Right lobe of liver (tissue), 6 donors: ENCODE measurements at places on chromosomes 13 and 19.

DNA sequence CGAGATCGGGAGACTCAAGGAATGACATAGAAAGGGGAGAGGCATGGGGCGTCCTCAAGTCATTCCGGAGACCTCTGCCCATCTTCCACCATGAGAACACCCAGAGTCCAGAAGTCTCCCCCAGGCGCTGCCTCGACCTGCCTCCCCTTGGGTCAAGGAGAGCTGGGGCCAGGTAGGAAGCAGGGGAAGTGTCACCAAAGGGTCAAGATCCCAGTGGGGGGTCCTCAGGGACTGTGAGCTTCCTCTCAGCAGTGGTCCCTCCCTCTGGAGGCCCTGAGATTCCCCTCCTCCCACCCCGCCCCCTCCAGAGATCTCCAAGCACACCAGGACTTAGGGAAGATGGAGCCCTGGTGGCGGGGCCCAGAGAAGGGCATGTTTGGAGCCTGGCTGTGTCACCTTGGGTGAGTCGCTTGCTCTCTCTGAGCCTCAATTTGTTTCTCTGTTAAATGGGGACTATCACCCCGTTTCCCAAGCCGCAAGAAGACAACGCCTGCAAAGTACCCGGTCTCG, 919 bp downstream of the DACT3 start:
- no peak for DNase-seq

DNA sequence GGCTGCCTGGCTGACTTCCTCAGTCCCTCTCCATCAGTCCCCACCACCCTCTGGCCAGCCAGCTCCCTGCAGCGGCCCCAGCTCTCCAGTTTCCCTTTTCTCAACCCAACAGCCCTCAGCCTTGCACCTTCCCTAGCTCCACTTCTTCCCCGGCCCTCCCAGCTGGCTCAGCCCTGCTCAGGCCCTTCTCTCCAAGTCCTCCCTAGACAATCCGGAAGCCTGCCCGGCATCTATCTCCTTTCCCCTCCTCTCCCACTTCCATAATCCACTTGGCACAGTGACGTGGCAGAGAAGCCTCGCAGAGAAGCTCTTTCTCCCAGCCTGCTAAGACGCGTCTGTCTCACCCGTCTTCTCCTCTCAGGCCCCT, 1.1 kb downstream of the UBXN6 start:
- DNase-seq = no peak

DNA sequence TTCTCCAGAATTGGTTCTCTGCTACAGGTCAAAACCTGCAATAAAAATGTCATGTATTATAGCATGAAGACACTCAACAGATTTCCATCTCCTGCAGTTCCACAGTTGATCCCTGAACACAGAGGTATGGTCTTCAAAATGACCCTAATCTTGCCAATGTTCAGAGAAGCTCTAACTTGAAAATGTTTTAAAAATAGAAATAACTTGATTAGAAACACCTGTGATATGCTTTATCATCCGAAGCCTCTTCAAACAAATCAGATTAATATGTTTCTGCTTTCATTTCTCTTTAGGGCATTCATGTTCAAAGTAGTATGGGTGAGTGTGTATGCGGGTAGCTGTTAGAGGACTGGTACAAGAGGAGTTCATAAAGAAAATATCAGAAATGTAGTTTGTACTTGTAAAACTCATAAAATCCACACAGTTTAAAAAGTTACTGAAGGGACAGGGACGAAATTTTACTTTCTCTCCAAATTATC, 60.4 kb downstream of the KCNRG start:
- DNase-seq = no peak

DNA sequence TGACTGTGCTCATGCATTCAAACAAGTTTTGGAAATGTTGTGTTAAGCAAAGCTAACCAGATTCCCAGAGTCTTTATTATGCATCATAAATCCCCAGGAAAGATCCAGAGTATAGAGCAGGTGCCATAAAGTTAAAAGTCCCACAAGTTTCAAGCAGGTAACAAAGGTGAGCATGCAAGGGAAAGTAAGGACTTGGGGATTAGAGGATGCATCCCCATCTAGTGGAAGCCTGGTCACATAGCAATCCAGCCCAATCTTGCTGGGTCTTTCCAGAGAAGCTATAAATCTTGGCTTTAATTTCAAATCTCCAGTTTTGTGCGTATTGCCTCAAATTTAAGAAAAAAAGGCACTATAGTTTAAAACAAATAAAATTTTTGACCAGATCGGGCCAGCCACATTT, 72.7 kb downstream of the ZNF254 start:
- no peak for DNase-seq

- no peak for DNase-seq
Measured at GRCh38 chr19:58196901-58197616, 14.2 kb downstream of the ZNF274 start.

DNA sequence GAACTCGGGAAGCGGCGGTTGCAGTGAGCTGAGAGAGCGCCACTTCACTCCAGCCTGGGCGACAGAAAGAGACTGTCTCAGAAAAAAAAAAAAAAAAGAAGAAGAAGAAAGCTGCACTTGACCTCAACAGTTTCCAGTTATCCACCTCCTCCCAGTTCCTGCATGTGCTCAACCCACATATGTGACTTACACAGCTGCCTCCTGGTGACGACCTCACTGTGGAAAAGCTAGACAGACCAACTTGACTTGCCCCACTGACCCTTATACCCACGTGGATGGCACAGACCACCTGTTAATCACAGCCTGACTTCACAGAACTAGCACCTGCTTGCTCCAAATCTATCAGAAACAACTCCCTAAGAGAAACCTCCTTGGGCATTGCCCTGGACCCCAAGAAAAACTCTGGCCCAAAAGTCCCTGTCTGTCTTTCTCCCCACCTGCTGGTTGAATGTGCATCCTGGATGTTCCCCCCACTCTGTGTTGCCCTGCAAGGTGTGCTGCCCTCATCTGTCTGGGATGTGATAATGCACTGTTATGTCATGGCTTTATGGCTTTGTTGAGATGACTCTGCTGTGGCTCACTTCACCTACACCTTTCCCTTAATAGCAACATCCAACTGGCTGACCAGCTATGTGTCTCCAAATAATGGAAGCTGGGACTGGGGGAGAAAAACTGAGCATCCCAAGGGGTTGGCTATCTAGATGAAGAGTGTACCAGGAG, 2.8 kb downstream of the ZNF20 start:
- DNase-seq = no peak
